ENCODE measurements at places on chromosomes 12 and 14. TPM values are rescaled to one million over a fixed set of nuclear protein-coding genes. Genes with fewer than 3 reads are reported as not detected.

The MYO1A gene
- not detected for polyA plus RNA-seq

The MYH6 gene
- polyA plus RNA-seq = not detected

The OR6C75 gene
- not detected for polyA plus RNA-seq

The IGF1 gene
- polyA plus RNA-seq = 0.73 TPM

The OAS2 gene
- polyA plus RNA-seq = 1.7 TPM

The PTHLH gene
- polyA plus RNA-seq = 0.99 TPM

The SMIM41 gene
- polyA plus RNA-seq = not detected

All from endothelial cell of umbilical vein (primary cell).